ENCODE measurements at places on chromosomes 1 and 21.

DNA sequence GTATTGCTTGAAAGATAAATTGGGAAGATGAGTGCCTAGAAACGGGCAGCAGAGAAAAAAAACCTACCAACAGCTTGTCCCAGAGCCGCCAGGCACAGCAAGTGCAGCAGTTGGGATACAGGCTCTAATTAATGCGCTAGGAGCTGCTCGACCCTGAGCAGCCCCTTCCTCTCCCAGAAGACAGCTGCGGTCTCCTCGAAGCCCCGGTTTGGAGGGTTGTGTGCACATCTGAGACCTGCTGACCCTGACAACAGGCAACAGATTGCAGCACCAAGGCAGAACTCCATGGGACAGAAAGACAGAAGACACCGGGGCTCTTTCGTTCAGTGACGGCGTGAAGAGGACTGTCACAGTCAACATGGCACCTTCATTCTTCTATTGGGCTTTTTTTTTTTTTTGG, 101.4 kb downstream of the TSEN15 start:
- DNase-seq, result peak; percentile 20

- no peak for DNase-seq
Measured at GRCh38 chr21:45780647-45781046, 137.1 kb downstream of the PCBP3 start.

- DNase-seq, result peak; percentile 44
Measured at GRCh38 chr1:8015036-8015808, 10.9 kb downstream of the ERRFI1 start.

DNA sequence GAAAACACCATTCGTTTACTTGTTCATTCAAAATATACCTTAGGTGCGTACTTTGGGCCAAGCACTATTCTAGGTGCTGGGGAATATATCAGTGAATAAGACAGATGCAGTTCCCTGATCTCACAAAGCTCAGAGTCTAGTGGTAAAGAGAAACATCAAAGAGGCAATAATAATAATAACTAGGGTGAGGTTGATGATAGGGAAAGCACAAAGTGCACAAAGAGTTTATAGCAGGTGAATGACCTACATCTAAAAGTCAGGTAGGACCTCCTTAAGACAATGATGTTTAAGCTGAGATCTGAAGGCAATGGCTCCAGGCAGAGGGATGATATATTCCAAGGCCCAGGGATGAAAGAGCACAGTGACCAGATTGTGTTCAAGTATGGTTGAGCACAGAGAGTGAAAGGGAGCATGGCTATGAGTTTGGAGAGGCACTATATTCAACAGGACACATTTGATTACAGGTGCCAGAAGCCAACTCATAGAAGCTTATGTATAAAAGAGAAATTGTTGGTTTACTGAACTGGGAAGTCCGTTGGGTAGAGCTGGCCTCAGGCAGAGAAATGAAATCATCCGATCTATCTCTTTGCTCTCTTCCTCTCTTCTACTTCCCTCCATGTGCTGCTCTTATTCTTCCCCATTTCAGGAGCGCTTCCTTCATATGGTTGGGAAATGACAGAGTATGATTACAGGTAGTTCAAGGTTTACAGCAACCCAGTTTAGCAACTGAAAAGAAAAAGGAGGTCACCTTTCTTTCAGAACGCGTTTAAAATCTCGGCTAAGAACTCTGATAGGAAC, 23.0 kb upstream of the CCT8 start:
- DNase-seq, result no peak

GRCh38 chr21:45097827-45098387, 23.5 kb downstream of the ADARB1 start:
- DNase-seq, result no peak

DNA sequence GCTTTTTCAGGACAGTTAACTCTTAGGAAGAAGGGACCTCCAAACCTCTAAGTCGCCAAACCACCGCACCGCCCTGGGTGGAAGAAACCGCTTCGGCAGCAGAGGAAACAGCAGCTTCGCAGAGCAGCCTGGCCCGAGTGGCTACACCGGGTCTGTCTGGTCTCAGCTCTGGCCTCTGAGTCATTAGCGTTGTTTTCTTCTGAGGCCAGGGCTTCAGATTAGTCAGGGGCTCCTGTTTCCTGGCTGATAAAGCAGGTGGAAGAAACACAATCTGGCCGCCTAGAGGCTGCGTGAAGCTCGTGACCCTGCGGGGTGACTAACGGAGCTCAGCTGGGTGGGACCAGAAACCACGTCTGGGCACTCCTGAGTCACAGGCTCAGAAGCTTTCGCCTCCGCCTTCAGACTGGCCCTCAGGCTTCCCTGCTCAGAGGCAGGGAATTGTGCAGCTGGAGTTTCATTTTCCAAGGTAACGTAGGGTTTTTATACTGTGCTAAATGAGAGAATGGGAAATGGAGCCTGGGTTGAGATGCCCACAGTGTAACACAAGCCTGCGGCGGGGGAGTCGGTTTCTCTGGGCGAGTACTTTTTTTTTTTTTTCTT, 44.9 kb downstream of the CHAF1B start:
- DNase-seq, result peak; percentile 73

Data from SK-N-DZ (cell line).